Right atrium auricular region (tissue), 2 donors: ENCODE measurements at places on chromosomes 7 and 10. TPM values are rescaled to one million over a fixed set of nuclear protein-coding genes. Genes with fewer than 3 reads are reported as not detected.
A peak's percentile ranks its signal among the peaks of the same experiment; 100 is the strongest.

Gene PPP1R3A
- total RNA-seq, result 97.9 TPM

Gene PGAM2
- 680 TPM for total RNA-seq

Gene ABCB4
- 7.4 TPM for total RNA-seq

DNA sequence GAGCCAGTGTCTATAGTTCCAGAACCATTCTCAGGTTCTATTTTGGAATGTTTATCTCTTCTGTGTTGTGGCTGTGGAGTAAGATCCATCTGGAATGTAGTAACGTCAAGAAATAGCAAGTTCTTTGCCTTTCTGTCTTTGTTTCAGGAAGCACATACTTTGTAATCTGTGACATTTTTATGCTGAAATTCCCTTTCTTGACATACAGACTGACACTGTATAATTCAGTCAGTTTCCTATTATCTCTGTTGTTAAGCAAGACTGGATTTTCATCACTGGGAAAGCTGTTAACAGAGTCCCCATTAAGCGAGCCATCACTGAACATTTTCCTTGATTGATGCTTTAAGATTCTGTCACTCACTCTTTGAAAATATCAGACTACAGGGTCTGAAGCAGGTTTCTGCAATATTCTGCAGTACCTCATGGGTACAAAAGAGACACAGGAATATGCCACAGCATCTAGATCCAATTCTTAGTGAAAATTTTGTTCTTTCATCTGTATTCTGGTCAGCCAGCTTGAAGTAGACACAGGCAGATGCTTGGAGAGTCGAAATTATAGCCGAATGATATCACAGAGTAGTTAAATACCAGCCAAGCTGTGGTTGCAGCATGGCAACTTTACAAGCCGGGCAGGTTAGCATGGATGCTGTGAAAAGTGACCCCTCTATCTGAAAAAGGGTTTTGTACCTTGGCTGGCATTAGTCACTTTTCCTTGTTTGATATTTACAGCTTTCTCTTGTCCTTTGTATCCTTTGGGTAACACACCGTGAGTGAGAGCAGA is 62.6 kb downstream of the CACNB2 start:
- no peak for DNase-seq

DNA sequence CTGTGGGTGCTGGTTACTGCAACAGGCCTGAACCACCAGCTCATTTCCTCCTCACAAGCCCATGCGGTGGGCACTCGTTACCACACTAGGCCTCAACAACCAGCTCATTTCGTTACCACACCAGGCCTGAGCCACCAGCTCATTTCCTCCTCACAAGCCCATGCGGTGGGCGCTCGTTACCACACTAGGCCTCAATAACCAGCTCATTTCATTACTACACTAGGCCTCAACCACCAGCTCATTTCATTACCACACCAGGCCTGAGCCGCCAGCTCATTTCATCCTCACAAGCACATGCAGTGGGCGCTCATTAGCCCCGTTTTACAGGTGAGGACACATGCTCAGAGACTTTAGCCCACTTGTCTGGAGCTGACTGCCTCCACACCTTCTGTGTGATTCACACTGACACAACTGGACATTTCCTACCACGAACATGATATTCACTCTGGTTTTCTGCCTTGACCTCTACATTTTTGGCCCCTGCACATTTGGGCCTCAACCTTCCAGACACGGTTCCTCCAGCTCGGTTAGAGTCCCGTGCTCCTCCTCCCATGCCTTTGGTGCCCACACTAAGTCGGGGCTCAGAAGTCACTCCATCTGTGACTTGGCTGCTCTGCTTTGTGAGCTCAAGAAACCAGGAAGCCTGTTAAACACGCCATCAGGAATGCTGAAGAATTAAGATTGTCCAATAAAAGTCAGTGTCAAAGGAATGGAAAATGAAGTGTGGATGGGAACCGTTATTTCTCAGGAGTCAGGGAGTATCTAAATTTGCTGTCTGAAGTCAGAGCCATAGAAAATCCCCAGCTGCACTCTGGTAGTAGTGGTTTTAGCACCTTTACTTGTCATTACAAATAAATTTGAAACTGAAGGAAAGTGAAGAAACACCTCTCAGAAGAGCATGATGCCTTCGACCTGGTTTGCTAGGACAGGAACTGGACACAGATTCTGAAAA is 55.8 kb upstream of the LANCL2 start:
- DNase-seq, result no peak

- DNase-seq, result peak; percentile 90
These were observed 155.5 kb upstream of the LYZL2 start for GRCh38 chr10:30784897-30785605.

Gene FAM237B
- not detected for total RNA-seq

DNA sequence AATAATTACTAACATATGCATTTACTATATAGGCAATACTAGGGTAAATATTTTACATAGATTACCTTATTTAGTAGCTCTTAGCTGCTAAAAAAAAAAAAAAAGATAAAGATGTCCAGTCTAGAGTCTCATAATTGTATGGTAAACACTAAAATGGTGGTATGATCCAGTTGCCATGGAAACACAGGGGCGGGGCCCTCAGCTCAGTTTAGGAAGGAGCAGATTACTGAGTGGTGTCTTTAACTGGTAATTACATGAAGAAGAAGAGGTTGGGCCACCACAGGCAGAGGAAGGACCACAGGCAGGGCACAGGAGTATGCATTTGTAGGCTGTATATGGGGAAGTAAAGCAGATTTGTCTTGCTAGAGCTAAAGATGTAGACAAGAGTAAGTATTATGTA is 43.7 kb downstream of the ITGB8 start:
- DNase-seq, result no peak

DNA sequence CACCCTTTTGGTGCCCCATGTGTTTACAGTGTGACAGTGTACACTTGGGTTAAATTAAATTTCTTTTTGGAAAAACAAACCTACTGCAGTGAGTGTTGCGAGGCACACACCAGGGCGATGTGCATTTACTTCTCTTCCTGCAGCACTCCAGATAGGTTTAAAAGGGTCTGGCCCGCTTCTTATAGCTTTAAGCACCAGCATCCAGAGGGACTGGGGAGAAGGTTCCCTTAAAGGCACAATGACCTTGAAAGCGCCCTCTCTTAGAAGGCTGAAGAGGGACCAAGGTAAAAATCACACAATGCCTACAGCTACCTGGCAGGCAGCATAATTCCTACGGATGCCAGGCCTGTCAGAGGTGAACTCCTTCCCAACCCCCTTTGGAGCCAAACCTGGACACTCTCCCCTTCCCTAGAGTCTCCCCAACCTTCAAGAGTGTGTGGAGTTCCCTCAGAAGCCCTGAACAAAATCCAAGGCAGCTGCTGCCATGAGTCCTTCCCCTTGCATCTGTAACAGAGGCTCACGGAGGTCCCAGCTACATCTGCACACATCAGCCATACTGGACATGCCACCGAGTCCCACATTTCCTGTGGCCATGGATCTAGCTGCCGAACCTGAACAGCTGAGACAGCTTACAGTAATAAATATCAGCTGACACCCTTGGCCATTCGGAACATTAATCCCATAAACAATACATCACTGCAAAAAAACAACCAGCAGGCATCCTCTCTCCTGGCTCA is 33.2 kb downstream of the TRIM8 start:
- no peak for DNase-seq

Gene CXCL12
- total RNA-seq, result 53.8 TPM

- DNase-seq, result no peak
These were observed 95.2 kb upstream of the ODAD2 start for GRCh38 chr10:28094121-28094520.

DNA sequence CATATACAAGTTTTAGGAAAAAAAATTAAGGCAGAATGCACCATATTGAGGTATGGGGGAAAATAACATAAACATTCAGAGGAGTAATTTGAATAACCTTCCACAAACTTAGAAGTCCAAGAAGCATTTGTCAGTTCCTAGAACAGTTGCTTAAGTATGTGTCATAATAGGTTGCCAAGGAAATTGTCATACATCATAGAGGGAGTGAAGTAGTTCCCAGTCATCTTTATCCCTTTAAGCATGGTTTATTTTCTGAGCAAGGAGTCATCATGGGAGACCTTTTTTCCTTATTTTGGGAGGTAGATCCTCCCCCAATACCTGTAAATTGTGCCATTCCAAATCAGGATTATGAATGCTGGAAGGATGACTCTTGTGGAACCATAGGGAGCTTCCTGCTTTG is at the start of gene SSMEM1:
TSS of gene SSMEM1 (plus strand) at position 219 of the 400 bp plus-strand sequence. CDS start at position 270, 51 bp downstream.
- no peak for DNase-seq

Gene HYAL4
- 0.28 TPM for total RNA-seq

GRCh38 chr10:75718991-75719390 is 287.6 kb downstream of the LRMDA start:
- DNase-seq, result no peak

GRCh38 chr7:140512317-140513000 is 33.2 kb upstream of the MKRN1 start:
- DNase-seq, result no peak

- no peak for DNase-seq
These were observed 92.2 kb upstream of the OIT3 start for GRCh38 chr10:72801263-72801868.

Gene DNAH11
- total RNA-seq, result 3.5 TPM

- no peak for DNase-seq
These were observed 124.7 kb downstream of the ARID5B start for GRCh38 chr10:62025901-62026879.

GRCh38 chr10:24292304-24293293 is 83.7 kb downstream of the KIAA1217 start:
- DNase-seq, result no peak

GRCh38 chr7:99409192-99409572 is 413 bp downstream of the BUD31 start:
- DNase-seq, result no peak

DNA sequence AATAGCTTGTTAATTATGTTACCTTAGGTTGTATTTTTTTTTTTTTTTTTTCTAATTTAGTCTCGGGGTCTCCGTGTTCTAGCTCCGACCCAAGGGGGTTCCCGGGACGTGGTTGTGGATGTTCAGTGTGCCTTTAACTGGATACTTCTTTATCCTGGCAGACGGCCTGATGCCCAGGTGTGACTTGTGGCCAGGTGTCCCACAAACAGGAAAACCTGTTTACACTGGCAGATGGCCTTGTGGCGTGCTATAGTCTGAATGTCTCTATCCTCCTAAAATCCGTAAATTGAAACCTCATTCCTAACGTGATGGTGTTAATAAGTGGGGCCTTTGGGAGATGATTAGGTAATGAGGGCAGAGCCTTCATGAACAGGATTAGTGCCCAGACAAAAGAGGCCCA is 546.4 kb upstream of the C7orf33 start:
- no peak for DNase-seq

DNA sequence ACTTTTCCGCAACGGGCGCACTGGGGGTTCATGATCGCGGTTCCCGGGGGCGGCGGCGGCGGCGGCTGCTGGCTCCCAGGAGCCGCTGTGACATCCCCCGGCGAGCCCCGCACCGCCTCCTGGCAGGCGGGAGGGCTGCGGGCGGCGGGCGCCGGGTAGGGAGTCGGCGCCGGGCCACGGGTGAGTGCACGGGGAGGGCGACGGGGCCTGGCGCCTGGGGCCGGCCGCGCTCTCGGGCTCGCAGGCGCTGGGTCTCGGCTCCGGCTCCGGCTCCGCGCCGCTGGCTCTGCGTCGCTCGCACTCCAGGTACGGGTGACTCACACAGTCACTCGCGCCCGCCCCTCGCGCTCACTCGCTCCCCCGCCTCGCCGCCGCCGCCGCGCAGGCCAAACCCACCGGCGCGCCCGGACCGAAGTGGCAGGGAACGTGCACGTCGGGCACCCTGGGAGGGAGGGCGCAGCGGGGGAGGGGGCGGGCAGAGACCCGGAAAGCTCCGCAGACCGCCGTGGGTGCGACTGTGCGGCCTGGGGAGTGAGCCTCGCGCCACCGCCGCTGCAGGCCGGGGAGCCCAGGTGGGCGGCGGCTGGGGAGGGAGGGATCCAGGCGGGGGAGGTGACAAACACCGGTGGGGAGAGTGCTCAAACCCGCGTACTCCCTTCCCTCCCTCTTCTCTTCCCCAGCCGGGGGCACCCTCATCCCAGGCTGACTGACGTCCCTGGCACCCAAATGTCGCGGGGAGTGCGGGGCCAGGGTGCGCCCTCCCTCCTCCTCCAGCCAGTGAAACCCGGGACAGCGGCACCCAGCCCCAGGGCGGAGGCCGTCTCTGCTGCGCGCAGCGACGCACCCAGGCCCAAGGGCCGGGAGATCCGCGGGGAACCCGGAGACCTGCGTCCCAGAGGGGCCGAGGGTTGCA is 276.9 kb upstream of the NEBL start:
- no peak for DNase-seq

DNA sequence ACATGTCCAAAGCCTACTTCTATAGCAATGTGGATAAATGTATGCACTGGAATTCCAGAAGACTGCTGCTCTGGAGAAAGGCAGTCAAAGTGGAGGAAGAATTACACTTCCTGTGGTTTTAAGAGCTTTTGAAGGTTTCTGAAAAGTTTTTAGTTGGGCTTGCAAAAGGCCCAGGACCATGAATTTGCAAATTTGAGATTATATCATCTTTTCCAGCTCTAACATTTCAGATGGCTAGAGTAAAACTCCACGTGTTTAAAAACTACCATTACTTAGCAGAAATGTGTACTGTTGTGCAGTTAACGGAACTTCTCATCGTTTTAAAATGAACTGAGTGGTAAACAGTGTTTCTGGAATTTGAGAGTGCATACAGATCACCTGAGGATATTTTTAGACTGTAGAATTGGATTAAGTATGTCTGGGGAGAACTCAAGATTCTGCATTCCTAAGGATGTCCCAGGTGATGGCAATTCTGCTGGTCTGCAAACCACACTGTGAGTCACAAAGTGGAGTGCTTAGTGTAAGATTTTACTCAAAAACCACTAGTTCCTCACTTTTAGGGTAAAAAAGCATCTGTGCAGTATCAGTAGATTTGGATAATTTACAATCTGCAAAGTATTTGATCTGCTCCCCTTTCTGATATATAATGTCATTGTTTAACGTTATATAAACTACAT is 32.9 kb upstream of the CCDC71L start:
- DNase-seq, result no peak

Gene OPALIN
- not detected for total RNA-seq

Gene CLRN3
- total RNA-seq, result not detected

DNA sequence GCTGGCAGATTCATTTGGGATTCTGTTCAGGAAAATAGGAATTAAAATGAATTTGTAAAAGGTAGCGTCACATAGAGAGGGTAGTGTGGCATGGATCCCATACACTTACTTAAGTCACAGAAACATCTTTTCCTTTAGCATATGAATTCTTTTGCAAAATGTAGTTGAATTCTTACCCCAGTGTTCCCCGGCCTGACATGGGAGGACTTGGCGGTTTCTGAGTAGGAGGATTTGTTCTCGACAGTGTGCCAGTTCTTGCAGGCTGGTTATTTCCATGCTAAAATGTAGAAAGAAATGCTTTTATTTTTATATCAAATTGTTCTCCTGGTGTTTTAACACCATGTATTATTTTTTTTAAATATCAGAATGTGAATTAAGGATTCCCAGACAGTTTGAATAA is 72.6 kb downstream of the PDSS1 start:
- no peak for DNase-seq

Gene ELFN1
- total RNA-seq, result 15.3 TPM

Gene ATP5MK
- total RNA-seq, result 1,203 TPM

GRCh38 chr10:69086001-69086509 is 1.8 kb upstream of the SRGN start:
- DNase-seq, result no peak

Gene PKD2L1
- not detected for total RNA-seq

GRCh38 chr7:96169439-96169838 is 152.5 kb downstream of the SLC25A13 start:
- no peak for DNase-seq
